ENCODE measurements at places on chromosomes 5 and 9. TPM values are rescaled to one million over a fixed set of nuclear protein-coding genes. Genes with fewer than 3 reads are reported as not detected.

The SPATA9 gene
- polyA plus RNA-seq: 2.4 TPM

GRCh38 chr5:22053195-22053594 is 799.9 kb downstream of the CDH12 start:
- DNase-seq: no peak

- peak; percentile 56 for DNase-seq
Measured at GRCh38 chr5:140322751-140323731, 20.1 kb upstream of the PFDN1 start.

- DNase-seq: no peak
Measured at GRCh38 chr9:82192211-82192610, 203.6 kb downstream of the SPATA31D1 start.

DNA sequence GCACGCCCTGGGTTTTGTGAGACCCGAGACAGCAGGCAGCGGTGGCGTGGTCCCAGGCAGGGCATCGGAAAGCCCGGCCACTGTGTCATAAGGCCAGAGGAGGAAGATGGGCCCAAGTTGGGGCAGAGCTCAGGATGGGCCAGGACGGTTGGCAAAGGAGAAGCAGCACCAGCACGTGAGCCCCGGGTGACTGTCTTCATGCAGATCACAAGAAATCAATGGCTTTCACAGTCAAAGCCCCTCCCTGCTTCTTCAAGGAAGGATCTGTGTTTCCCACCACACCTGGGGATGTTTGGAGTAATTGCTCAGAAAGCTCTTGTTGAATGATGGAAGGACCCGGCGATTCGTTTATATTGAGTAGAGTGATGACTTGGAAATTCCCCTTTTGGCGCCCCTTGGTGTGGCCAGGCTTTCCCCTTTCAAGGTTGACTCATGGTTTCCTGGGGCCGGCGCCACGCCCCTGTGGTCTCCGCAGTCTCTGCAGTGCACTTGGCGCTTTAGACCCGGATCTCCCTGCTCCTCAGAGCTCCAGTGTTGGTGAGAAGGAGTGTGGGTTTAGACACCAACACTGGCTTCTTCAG is 52.1 kb downstream of the IL31RA start:
- DNase-seq: no peak

The PGM5 gene
- 38.6 TPM for polyA plus RNA-seq

DNA sequence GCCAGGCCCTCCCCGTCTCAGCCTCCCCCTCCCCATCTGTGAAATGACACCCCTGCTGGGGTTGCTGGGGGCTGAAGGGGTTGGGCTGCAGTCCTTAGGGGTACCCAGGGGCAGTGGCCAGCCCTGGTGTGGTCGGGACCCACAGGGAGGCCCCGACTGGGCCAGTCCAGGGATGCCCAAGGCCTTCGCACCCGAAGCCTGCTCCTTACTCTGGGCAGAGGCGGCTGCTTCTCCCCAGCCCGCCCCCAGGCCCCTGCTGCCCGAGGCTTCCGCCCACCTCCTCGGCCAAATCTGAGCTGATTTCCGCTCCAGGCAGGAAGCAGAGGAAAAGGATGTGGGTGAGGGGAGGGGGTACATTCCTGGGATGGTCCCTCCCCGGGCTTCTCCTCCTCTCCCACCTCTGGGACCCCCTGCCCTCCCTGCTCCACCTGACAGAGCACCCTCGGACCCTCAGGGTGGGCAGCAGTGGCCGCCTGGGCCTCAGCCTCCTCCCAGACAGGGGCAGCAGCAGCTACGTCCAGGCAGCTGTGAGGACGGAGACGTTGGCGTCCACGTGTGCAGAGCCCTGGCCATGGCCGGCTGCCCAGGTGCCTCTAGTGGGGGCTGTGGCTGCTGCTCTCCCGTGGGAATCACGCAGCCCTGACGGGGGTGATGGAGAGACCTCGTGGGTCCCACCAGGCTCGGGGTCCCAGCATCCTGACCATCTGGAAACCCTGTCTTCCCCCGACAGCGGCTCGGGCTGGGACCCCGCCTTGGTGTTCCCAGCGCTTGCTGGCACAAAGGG is 4.2 kb upstream of the NRARP start:
- DNase-seq: no peak

- no peak for DNase-seq
Measured at GRCh38 chr5:78637468-78637867, 11.1 kb downstream of the LHFPL2 start.

- DNase-seq: no peak
Measured at GRCh38 chr5:174827558-174827957, 103.2 kb downstream of the MSX2 start.

The BTNL9 gene
- 14.7 TPM for polyA plus RNA-seq

The SPATA31A7 gene
- polyA plus RNA-seq: 0.40 TPM

GRCh38 chr9:71614409-71615010 is 153.8 kb downstream of the CEMIP2 start:
- no peak for DNase-seq

The PAEP gene
- polyA plus RNA-seq: not detected

- no peak for DNase-seq
Measured at GRCh38 chr5:177412603-177413233, 3.4 kb upstream of the F12 start.

The C9 gene
- 0.53 TPM for polyA plus RNA-seq

DNA sequence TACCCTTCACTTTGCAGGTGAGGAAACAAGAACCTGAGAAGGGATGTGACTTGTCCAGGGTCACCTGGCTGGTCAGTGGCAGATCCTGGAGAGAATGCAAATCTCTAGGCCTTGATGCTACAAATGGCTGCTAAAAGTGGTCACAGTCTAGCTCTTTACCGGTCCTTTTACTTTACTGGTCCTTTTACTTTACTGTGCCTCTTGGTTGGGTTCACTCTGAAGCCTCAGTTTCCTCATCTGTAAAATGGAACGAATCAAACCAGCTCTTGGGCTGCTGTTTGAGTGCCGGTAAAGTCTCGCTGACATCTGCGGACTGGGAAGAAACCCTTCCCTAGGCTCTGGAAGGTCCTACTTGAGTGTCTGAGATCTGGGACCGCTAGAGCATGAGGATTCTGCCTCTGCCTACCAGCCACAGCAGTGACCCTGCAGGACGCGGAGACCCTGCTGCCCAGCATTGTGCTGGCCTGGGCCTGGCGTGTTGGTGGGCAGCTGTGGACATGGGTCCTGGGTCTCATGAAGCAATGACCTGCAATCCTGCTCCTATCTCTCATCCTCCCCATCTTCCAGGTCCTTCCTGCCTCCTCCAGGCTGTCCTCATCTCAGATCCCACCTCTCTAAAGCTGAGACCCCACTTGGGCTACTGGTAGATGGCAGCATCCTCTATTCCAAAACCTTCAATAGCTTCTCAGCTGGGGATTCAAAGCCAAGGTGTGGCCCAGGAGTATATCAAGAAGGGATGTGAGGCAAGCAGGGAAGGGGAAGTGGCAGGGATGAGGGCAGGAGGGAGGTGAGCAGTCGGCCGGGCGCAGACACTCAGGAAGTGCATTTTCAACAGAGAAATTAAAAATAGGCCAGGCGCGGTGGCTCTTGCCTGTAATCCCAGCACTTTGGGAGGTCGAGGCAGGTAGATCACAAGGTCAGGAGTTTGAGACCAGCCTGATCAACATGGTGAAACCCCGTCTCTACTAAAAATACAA is 13.3 kb downstream of the CORO2A start:
- DNase-seq: no peak

The CYLC2 gene
- polyA plus RNA-seq: not detected

The SUSD3 gene
- 13.3 TPM for polyA plus RNA-seq

The RAB3C gene
- 1.4 TPM for polyA plus RNA-seq

The ACSL6 gene
- polyA plus RNA-seq: 2.4 TPM

- no peak for DNase-seq
Measured at GRCh38 chr5:154277499-154277898, 87.0 kb downstream of the GALNT10 start.

DNA sequence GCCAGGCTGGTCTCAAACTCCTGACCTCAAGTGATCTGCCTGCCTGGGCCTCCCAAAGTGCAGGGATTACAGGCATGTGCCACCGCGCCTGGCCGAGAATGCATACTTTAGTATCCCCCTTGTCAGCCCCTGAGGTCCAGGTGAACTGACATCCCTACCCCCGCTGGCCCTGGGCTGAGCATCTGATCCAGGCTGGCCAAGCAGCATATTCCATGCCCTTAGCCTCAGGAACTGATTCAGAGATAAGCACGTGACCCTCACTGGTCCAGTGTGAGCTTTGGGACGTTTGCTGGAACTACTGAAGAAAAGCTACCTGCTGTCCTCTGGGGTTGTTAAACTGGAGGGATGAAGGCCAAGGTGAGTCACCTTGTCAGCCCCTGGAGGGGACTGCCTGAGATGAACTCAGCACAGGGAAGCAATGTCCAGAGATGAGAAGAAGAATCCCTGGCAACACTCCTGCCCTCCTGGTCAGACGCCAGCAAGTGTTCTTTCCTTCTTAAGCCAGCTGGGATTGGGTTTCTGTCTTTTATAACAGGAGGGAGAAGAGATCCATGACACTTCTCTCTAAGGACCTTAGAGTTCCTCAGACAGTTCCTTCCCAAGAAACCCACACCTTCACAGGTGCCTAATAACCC is 59.1 kb upstream of the FBXW11 start:
- no peak for DNase-seq

The CDH9 gene
- polyA plus RNA-seq: 7.3 TPM

DNA sequence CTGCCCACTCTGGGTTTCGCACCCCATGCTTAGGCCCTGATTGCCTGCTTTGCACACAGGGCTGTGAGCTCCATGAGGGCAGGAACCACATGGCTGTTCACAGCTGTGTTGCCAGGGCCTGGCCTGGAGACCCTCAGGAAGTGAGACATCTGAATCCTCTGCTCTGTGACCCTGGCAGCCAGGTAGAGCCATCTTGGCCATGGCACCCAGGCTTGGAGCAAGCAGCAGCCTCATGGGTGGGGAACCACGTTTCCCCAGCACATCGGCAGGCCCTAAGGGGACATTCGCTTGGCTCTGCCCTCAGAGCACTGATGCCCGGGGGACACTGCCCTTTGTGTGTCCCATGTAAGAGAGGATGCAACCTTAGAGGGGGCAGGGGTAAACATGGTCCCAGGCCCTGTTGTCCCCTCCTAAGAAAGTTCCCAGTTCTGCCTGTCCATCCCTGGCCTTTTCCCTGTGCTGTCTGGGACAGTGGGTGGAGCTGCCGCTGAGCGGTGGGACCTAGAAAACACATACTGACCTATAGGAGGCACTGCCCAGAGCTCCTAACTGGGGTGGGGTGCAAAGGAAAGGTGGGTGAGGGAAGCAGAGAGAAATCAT is 144.1 kb upstream of the IER5L start:
- no peak for DNase-seq

DNA sequence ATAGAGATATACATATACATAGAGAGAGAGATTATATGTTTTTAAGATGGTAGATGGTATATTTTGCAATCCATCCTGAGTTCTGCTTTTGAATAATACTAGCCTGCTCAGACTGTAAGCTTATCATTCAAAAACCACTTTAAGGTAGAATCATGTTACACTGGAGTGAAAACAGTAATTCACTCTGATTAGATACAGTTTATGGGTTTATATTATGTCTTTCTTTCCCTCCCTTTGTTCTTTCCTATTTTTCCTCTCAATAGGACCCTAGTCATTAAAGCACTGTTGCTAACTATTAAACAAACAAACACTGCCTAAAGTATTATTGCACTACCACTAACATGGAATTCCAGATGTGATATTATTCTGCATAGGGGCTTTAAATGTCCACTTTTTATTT is 202.0 kb downstream of the ADAMTSL1 start:
- DNase-seq: no peak

The PCDHA7 gene
- polyA plus RNA-seq: 0.47 TPM

GRCh38 chr5:93017849-93018248 is 563.2 kb downstream of the NR2F1-AS1 start:
- no peak for DNase-seq

DNA sequence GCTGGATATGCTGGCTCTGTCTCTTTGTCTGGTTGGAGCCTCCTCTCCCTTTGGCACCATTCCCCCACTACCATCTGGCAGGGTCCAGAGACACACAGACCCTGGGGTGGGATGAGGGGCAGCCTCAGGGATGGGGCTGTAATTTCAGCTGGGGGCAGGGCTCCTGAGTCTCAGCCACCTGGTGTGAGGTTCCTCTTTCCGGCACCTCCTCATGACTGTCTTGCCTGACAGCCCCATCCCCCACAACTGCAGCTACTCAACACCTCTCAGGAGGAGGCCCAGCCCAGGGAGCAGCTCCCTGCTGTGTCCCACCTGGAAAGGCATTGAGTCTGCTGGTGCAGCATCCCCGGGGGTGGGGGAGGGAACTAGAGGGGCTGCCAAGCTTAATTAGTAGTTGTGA is 11.7 kb upstream of the RPS14 start:
- no peak for DNase-seq

DNA sequence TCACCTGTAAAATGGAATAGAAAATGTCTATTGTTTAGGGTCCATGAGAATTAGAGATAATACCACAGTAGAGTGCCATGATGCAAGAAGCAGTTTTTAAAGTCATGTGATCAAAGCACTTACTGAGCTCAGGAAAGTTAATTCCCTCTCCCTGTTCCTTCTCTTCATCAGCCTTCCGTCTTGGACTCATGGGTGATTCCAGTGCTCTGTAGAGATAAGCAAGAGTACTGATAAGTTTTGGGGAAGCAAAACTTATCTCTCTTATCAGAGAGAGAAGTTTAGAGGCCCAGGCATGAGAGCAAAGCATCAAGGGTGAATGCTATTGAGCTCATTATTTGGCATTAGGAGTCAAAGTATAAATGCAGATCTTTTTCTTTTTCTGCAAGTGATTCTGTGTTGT is 410.1 kb downstream of the AGTPBP1 start:
- no peak for DNase-seq

DNA sequence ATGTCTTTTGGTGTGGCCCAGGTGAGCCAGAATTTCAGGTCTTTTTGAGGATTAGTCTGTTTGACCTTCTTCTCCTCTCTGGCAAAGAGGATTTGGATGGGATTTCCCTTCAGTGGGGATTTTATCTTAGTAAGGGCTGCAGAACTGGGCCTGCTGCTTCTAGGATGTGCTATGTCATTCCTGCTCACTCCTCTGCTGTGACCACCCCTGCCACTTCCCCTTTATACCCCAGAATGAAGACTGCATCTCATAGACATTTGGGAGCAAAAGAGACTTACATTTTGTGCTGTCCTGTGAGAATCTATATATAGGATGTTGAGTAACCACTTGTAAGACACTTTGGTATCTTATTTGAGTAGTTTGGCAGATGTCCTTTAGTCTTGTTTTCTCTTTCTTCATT is 76.2 kb downstream of the ARHGAP26 start:
- no peak for DNase-seq

- no peak for DNase-seq
Measured at GRCh38 chr9:102087141-102087540, 348.7 kb upstream of the GRIN3A start.

The PPP3R2 gene
- 0.10 TPM for polyA plus RNA-seq

DNA sequence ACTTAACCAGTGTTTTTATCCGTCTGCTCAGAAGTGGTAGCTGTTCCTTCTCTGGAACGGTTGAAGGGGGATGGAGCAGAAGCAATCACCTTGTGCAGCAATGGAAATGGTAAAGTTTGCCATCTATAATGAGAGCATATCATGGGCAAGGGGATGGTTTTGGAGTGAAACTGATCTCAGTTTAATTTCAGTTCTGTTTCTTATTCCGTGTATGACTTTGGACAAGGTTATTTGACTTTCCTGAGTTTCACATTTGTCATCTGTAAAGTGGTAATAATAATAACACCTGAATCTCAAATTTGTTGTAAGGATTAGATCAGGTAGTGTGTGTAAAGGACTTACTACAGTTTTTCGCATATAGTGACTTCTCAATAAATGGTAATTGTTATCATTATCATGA is 106.1 kb downstream of the PCSK1 start:
- no peak for DNase-seq
